ENCODE measurements at places on chromosomes 4 and X. TPM values are rescaled to one million over a fixed set of nuclear protein-coding genes. Genes with fewer than 3 reads are reported as not detected.
A peak's percentile ranks its signal among the peaks of the same experiment; 100 is the strongest.

DNA sequence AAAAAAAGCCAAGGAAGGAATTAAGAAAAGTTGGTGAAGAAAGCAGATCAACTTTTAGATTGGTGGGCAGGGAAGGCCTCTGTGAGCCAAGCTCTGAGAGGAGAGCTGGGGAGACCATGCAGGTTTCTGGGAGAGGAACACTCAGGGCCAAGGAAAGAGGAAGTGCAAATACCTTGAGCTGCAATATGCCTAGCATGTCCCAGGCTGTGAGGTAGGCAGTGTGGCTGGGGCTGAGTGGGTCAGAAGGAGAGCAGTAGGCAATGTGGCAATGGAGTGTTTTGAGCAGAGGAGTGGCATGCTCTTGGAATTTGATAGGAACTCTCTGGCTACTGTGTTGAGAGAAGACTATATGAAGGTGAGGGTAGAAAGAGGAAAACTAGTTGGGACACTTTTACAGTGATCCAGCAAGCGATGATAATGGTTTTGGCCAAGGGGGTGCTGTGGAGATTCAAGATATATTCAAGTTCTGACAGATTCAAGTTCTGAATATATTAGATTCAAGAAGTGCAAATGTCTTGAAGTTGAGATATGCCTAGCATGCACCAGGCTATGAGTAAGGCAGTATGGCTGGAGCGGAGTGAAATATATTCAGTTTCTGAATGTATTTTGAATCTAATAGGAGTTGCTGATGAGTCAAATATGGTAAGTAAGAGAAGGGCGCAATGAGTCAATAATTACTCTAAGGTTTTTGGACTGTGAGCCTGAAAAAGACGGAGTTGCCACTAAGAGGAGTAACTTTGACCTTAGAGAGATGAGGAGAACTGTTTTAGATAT, 172.5 kb downstream of the CAMK2D start:
- no peak for DNase-seq

- peak; percentile 25 for DNase-seq
These were observed 840 bp upstream of the RPL34 start for GRCh38 chr4:108619372-108620100.

DNA sequence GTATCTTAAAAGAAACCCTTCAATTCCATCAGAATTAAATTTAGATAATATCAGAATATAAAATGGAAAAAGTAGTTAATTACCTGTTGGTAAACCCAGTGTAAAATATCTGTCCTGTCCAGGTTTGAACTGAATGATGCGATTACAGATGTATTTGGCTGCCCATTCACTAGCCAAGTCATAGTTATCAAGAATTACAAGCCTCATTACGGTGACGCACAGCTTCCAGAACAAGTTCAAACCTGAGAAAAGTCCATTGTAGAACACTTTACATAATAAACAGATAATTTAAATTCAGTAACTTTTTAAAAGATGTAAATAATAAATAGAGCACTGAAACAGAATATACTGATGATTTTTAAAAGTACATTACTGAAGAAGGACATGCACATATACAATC, 4.4 kb downstream of the GNPDA2 start:
- no peak for DNase-seq

DNA sequence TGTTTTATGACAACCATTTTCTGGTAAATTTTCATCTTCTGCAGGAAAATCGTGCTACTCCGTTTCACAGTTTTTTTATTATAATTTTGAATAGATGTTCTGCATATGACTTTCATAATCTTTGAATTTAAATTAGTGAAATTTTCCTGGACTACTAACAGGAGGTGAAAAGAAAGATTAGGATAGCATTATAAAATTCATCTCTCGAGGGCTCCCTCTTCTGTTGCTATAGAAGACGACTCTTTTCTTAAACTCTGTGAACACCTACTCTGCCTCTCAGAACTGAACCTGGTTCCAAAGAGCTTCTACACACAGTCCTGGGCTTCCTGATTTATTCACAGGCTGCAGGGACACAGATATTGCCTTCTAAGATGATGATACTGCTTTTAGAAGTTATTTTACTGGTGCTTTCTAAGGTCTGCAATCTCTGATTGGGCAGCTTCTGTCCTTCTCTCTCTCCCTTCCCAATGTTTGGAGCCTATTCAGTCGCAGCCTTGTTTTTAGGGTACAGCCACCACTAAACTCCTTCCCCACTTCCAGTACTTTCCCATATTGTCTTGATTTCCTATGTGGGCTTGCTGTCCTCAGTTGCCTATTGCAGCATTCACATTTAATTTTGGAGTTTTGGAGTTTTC, 10.1 kb upstream of the SAP30 start:
- DNase-seq, result peak; percentile 52

DNA sequence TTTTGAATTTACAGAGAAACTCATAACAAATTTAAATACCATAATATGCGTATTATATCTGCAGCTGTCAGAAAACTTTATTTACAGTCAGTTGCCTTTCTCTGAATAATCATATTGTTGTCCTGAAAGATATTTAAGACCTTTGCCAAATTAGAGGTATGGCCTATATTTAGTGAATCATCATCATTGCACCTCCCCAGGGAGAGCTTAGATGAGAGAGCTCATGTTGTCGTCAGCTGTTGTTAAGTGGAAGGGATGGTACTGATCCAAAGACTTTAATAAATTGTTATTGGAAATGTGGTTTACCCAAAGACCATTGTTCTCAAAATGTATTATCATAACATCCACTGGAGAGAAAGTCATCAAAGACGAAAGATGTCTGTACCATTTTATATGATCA, 128.6 kb downstream of the HTR2C start:
- DNase-seq, result peak; percentile 5

- peak; percentile 10 for DNase-seq
These were observed 48.0 kb upstream of the TRIM2 start for GRCh38 chr4:153156263-153156662.

DNA sequence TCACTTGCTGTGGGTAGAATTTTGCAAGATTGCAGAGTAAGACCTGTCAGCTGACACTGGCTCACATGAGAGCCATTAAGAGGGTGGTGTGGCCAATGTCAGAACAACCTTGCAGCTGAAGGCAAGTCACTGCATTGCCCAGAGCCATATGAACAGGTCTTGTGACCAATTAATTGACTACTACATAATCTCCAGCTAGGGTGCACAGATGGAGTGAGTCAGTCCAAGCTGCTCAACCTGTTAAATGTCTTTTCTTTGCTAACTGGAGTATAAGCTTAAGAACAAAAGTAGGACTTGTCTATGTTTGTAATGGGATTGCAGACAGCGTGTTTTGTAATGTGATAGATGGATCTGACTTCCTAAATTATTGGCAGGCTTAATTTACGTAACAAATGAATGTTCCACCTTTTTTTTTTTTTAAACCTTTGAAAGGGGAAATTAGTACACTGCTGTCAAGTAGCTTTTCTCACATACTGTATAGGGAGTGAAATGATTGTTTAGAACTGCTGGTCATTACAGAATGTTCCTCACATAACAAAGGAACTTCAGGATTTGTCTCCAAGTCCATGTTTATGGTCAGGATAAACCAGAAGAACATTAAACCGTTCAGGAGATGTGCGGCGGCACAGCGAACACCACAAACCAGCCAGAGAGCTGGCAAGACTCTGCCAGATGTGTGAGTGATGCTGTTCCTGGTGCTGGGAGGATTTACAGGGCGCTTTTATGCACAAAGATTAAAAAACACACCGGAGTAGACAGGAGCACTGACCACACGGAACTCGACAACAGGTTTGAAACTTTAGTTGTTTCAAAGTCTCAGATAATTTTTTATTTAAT, 37.0 kb downstream of the FNIP2 start:
- peak; percentile 15 for DNase-seq

DNA sequence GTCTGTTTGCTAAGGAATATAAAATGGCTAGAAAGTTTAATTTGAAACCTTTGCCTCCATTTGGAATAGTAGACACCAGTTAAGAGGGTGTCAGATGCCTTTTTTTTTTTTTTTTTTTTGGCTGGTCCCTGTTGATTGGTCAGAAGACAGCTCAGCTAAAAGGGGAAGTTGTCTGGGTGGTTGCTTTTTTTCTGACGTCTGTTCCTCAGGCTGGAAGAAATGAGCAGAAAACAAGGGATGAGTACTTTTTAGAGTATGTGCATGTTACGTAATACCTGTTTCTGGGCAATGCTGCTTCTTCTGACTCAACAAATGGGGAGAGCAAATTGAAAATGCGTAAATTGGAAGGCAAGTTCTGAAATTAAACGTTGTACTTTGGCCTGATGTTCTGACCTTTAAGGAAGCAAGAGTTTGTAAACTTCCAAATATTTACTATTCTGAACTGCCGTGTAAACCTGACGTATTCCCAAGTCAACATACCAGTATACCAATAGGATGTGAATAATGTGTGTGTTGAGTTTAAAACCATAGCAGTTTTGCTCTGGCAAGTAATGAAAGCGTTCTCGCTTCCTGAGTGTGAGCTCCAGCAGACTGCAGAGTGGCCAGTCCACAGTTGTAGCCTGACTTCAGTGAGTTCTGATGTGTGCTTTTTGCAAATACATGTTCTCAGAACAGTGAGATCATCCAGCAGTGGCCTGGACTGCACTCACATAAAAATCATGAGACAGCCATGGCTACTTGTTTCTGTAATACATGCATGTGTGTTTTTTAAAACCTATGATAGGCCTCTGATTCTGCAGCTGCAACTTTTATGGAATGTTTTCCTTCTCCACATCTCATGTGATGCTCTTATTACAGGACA, 1.7 kb downstream of the SAT1 start:
- peak; percentile 85 for DNase-seq

DNA sequence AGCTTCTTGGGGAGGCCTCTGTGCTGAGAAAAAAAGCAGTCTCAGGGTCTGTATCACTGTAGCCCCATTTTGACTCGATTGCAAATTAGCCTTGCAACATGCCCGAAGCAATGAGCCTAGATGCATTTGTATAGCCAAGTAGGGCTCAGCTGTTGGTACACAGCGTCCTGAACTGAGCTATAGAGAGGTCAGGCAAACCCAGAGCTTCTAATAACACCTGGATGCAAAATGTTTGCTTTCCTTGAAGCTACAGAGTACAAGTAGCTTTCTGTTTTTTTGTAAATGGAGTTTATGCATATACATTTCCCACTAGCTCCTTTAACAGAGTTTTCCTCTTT, 87.8 kb downstream of the PLAC1 start:
- no peak for DNase-seq

DNA sequence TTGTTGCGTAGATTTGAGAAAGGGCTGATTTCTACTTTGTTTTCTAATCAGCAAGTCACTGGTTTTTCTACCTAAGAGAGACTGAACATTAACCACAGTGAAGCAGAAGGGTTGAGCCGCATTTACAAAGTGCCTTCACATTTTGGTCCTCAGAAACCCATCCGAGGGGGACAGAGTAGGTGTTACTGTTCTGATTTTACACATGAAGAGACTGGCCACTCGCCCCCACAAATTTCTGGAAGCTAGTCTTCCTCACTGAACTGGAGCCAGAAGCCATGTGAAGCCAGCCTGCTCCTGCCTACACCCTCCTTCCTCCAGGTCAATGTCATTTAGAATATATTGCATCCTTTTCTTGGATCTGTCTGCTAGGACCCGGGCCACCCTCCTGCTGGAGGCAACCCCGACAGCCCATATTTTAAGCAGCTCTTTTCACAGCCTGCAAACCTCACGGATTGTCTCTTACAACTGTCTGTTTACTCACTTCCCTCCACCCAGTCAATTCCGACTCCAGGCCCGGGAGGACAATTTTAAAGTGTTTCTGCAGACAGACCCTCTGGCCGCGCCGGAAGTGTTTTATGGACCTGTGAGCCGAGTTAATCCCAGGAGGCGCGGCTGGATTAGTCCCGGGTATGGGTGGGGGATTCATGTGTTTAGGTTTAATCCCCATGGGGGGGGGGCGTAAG, 73.2 kb upstream of the BCOR start:
- DNase-seq, result peak; percentile 29

DNA sequence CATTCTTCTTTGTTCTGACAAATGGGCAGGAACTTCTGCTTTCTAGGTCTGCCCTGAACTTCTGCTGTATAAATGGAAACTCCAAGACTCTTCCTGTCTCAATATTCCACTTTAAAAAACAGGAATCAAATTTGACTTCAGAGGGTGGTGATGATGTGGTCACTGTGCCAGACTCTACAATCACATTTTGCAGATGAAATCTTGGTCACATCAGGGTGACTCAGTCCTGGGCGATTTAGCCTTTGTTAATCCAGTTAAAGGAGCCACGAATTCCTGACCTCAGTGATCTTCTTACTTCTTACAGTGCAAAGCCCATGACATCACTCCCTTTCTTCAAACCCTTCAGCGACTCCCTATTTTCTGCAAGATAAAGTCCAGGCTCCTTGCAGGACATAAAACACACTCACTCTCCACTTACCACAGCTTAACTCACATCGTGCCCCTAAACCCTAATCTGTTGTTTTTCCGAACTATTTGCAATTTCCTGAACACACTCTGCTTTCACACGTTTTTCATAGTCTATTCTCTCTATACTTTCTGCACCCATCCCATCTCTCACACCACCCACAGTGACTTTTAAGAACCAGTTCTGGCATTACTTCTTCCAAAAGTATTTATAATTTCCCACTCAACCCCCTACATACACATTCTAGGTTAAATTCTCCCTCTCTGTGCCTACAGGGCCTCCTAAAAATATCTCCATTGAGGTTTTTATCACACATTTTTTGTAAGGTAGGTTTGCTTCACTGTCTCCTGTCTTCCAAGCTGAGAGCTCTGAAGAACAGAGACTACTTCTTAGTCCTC, 11.1 kb downstream of the GASK1B start:
- peak; percentile 88 for DNase-seq

- no peak for DNase-seq
These were observed 400.5 kb downstream of the PDGFC start for GRCh38 chr4:156571146-156571545.

- no peak for DNase-seq
These were observed 304.5 kb upstream of the CXorf51A start for GRCh38 chrX:147119088-147119487.

GRCh38 chr4:148405161-148405893, 36.9 kb downstream of the NR3C2 start:
- DNase-seq, result no peak

GRCh38 chrX:3244203-3244743, 102.2 kb downstream of the MXRA5 start:
- DNase-seq, result peak; percentile 79

GRCh38 chrX:49230500-49231232, 2.5 kb downstream of the CACNA1F start:
- DNase-seq, result peak; percentile 34

GRCh38 chrX:40303256-40304077, 205.7 kb upstream of the BCOR start:
- DNase-seq, result no peak

- DNase-seq, result no peak
These were observed 187.0 kb downstream of the CCNG2 start for GRCh38 chr4:77344001-77344400.

GRCh38 chrX:32749070-32749469, 462.3 kb downstream of the DMD start:
- no peak for DNase-seq

NPY1R gene
- total RNA-seq, result not detected

GAGE13 gene
- not detected for total RNA-seq

SFRP2 gene
- total RNA-seq, result 0.65 TPM

NUDT10 gene
- not detected for total RNA-seq

CXCL1 gene
- 12.9 TPM for total RNA-seq

KCNE5 gene
- total RNA-seq, result not detected

TMPRSS11D gene
- not detected for total RNA-seq

CCDC149 gene
- total RNA-seq, result 5.8 TPM
